ENCODE measurements at places on chromosomes 2 and 18. TPM values are rescaled to one million over a fixed set of nuclear protein-coding genes. Genes with fewer than 3 reads are reported as not detected.

Gene CFAP65
- not detected for total RNA-seq

Gene CD8A
- total RNA-seq, result not detected

Gene L3MBTL4
- 0.33 TPM for total RNA-seq

Gene NAT8
- total RNA-seq, result not detected

Gene TTN
- 3.3 TPM for total RNA-seq

Gene DUSP2
- 1.7 TPM for total RNA-seq

Gene NTSR2
- not detected for total RNA-seq

Gene MYO5B
- total RNA-seq, result 0.65 TPM

Gene ZNF519
- 3.9 TPM for total RNA-seq

Gene RAB27B
- 0.10 TPM for total RNA-seq

Gene HOXD11
- not detected for total RNA-seq

Gene REG3A
- total RNA-seq, result not detected

Gene THADA
- 21.8 TPM for total RNA-seq

Gene ZNF532
- 44.7 TPM for total RNA-seq
